ENCODE measurements at places on chromosomes 4 and X.

DNA sequence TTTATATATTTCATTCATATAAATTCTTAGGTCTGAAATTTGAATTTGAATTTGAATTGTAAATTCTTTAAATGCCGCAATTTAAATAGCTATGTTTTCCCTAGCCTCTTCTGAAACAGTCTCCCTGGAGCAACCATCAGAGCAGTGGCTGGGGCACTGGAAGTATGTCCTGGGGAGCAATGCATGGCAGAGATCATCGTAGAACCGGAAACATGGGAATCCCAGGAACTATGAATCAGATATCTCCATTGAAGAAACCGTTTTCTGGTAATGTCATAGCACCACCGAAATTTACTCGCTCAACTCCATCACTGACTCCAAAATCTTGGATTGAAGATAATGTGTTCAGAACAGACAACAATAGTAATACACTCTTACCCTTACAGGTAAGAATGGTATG, 4.9 kb downstream of the CPEB2 start:
- no peak overlapping the region for H3K27ac ChIP-seq
- H3K4me3 ChIP-seq = no peak overlapping the region
- H3K27me3 ChIP-seq = no peaks in the 10 kb centered on the region

GRCh38 chrX:142095651-142096245, 109.3 kb downstream of the MAGEC2 start:
- no peaks in the 10 kb centered on the region for H3K4me1 ChIP-seq
- H3K27me3 ChIP-seq = no peaks in the 10 kb centered on the region
- no peak for DNase-seq
- no peaks in the 10 kb centered on the region for H3K36me3 ChIP-seq

- H3K36me3 ChIP-seq = no peaks in the 10 kb centered on the region
- H3K4me1 ChIP-seq = no peaks in the 10 kb centered on the region
- H3K4me3 ChIP-seq = no peak overlapping the region
- no peak for DNase-seq
- peaks cover 2% of the 10 kb centered on the region for H3K27me3 ChIP-seq
Measured at GRCh38 chrX:104008831-104009230, 4.7 kb downstream of the H2BW1 start.

DNA sequence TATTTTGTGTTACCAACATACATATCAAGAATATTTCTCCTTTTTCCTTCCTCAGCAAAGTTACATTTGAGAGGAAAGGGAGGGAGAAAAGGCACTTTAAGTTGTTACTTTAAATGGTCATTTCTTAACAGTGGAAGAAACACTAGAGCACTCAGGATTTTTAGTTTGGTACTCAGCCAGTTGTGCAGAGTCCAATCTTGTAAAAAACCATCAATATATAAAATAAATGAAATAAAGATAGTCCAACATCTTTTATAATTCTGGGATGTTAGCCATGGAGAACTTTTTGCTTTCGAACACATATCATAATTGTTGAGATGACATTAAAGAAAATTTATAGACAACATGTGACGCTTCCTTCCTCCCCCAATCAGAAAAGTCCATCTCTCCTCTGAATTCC, 253.8 kb downstream of the QDPR start:
- H3K4me3 ChIP-seq = no peak overlapping the region
- no peak overlapping the region for H3K27ac ChIP-seq

GRCh38 chr4:142474398-142475087, 371.6 kb downstream of the INPP4B start:
- no peak for DNase-seq
- no peaks in the 10 kb centered on the region for H3K36me3 ChIP-seq
- no peaks in the 10 kb centered on the region for H3K27me3 ChIP-seq
- no peak overlapping the region for H3K4me3 ChIP-seq

- H3K27me3 ChIP-seq = no peaks in the 10 kb centered on the region
- H3K4me1 ChIP-seq = no peaks in the 10 kb centered on the region
- no peak overlapping the region for H3K27ac ChIP-seq
Measured at GRCh38 chrX:64150775-64151174, 54.7 kb downstream of the AMER1 start.

GRCh38 chr4:87100168-87100567, 120.2 kb downstream of the KLHL8 start:
- peaks cover 4% of the 10 kb centered on the region for H3K4me1 ChIP-seq
- no peaks in the 10 kb centered on the region for H3K36me3 ChIP-seq
- no peak overlapping the region for H3K4me3 ChIP-seq

Data from Panc1 (cell line).